ENCODE measurements at places on chromosomes 5 and 9. TPM values are rescaled to one million over a fixed set of nuclear protein-coding genes. Genes with fewer than 3 reads are reported as not detected.

Gene EPB41L4A
- total RNA-seq = 1.4 TPM

- DNase-seq = no peak
Observed at GRCh38 chr5:96141749-96142148, 180.1 kb upstream of the ELL2 start.

DNA sequence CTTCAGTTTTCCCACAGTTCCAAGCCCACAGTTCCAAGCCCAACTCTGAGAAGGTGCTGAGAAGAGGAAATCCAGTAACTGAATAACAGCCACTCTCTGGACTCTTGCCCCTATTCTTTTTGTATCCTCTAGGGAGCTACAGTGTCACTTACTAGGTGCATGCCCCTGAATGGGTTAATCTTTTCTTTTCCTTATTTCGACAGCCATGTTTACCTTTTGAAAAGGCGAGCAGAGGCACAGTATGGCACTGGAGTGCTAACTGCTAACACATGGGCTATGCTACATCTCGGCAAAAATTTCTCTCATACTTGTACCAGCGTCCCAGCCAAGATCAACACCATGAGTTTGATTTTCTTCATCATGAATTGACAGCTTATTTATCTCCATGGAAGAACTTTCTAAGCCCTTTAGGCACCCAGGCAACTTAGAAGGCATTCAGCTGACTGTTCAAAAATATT lies 222.6 kb downstream of the EBF1 start:
- DNase-seq = no peak

GRCh38 chr5:180601591-180602480 lies 10.5 kb upstream of the SCGB3A1 start:
- no peak for DNase-seq

Gene SLC6A18
- not detected for total RNA-seq

GRCh38 chr9:114248299-114248707 lies 74.6 kb upstream of the ORM1 start:
- no peak for DNase-seq

DNA sequence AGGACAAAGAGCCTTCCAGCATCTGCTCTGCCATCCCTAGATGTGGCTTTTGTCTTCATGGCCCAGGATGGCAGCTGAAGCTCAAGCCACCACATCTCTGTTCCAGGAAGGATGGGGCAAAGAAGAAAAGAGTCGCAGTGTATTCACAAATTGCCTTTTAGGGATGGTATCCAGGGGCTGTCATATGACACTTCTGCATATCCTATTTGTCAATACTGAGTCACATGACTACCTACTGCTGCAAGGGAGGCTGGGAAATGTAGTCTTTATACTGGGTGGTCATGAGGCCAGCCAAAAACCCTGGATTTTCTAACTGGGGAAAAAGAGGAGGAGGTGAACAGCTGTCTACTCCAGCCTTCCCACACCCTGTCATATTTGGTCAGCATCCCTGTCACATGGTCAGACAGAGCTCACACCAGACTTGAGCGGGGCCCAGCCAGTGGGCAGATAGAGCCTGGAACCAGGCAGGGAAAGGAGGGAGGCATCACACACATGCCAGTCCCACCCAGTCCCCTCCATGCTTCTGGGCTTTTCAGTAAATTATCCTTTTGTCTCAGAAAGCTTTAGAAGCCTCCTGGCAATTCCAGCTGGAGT lies 52.0 kb downstream of the OLFM1 start:
- no peak for DNase-seq

DNA sequence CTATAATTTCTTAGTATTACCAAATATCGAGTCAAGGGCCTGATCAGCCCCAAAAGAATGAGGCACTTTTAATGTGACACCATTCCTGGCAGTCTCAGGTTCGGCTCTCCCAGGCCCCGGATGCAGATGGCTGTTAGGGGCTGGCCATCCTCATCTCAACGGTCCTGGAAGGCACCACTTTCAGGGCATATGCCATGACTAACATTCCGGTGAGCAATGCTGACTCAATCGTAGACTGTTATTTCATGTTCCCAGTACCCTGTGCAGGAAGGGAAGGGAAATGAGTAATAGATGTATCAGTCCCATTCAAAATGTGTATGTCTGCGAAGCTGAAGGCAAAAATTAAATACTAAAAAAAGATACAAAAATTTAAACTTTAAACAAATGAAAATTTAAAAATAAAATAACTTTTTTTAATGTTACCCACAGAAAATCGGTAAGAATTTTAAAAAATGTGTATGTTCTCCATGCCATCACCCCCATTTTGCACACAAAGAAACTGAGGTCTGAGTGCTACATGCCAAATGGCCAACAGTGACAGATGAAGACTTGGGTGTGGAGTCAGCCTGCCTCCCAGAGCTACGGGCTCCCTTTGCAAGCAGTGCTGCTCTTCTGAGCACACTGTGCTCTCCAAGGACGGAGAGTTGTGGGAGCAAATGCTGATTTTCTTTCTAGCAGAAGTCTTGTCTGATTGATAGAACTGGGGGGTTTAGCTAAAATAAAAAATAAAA lies 79.0 kb downstream of the GLDC start:
- DNase-seq = no peak

GRCh38 chr5:154776167-154776566 lies 21.0 kb downstream of the LARP1 start:
- DNase-seq = no peak
